Activated T-cell treated with anti-CD3 and anti-CD28 coated beads, Interleukin-2, amount 50 U/mL, for 24 hours (primary cell): ENCODE measurements at places on chromosomes 5 and 9.

DNA sequence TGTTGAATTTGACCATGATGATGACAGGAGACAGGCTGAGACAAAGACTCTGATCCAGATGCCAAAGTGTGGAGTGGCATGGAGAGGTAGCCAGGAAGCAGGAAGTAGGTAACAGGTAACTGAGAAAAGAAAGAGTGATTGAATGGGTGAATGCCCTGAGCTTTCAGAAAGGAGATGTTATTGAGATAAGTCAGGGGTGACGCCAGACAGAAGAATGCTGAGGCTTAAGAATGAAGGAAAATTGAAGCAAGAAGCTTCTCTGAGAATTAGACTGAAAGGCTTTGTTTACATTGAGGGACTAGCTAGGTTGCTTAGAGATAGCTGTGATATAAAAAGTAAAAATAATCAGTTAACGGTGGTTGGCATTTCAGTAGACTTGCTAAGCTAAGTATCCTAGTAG lies 165.7 kb downstream of the PSAT1 start:
- no peak overlapping the region for H3K27ac ChIP-seq
- H3K4me1 ChIP-seq, result no peaks in the 10 kb centered on the region

DNA sequence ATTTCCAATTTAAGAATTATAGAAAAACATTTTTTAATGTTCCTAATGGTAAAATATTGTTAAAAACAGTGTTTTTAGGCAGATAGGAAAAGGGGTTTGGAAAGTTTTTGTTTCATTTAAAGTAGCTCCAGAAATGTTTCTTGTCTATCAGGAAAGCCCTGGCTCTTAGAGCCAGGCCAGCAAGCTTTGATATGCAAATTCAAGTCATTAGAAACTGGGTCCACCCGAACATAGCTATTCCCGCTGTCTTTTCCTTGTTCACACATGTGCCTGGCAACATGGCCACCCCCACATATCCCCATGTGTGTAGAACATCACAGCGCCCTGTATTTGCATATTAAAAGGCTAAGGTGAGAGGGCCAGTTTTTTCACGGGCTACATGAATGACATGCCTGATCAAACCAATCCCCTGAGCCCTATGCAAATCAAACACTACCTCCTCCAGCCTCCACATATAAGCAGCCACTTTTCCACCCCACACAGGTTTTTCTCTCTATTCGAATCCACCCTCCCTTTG lies 925.3 kb upstream of the CDH10 start:
- no peak for DNase-seq
- H3K27ac ChIP-seq, result no peak overlapping the region
- no peaks in the 10 kb centered on the region for H3K36me3 ChIP-seq
- H3K4me3 ChIP-seq, result no peak overlapping the region
- no peaks in the 10 kb centered on the region for H3K27me3 ChIP-seq

- H3K4me3 ChIP-seq, result no peak overlapping the region
- H3K27ac ChIP-seq, result no peak overlapping the region
- no peaks in the 10 kb centered on the region for H3K36me3 ChIP-seq
- no peaks in the 10 kb centered on the region for H3K27me3 ChIP-seq
- H3K4me1 ChIP-seq, result peaks cover 24% of the 10 kb centered on the region
- no peak for DNase-seq
Measured at GRCh38 chr9:99031994-99032393, 72.9 kb upstream of the TGFBR1 start.

DNA sequence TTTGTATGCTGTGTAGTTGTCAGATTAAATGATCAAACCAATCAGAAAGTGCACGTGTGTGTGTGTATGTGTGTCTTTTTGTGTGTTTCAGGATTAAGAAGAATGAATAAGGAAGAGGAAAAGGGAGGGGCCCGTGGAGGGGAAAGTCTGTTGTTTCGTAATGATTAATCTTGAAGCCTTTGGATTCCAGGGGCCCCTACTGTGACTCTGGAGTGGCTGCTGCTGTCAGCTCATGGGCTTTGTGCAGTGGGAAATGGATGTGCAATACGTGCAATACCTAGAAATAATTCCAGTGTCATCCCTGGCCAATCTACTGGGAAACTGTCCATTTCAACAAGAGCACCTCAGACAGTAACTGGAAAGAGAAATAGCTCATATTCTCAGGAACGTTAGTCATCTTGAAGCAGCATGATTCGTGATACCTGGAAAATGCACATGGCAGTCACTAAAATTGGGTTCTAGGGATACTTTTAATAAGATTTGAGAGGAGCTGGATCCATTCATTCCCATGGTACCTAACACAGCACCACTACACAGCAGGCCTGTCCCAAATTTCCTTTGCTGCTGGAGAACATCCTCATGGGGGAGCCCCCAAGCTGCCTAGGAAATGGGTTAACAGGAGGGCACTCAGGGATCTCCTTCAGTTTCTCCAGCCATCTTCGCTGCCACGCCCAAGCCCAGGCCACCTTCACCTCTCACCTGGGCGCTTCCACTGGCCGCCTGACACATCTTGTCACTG lies 186.3 kb downstream of the NR3C1 start:
- H3K4me3 ChIP-seq, result no peak overlapping the region
- peaks cover 75% of the 10 kb centered on the region for H3K4me1 ChIP-seq
- H3K36me3 ChIP-seq, result peaks cover 29% of the 10 kb centered on the region
- H3K27me3 ChIP-seq, result no peaks in the 10 kb centered on the region
- no peak for DNase-seq

DNA sequence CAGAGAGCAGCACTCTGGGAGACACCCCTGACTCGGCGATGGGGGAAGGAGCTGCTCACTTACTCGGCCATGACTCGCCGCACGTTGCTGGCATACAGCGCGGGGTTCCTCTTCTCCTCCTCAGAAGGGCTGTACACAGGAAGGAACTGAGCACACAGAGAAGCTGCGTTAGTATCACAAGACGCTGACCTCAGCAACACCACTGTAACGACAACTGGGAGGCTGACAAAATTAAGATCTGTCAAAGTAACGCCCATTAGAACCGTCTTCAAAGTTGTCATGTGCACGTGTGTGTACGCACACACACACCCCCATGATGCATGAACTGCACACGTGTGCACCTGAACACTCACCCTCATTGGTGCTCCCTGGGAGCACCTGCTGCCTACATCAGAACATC lies 32.1 kb upstream of the SLC6A3 start:
- no peak overlapping the region for H3K4me3 ChIP-seq
- DNase-seq, result no peak
- peaks cover 8% of the 10 kb centered on the region for H3K4me1 ChIP-seq
- H3K27ac ChIP-seq, result no peak overlapping the region
- H3K27me3 ChIP-seq, result no peaks in the 10 kb centered on the region

DNA sequence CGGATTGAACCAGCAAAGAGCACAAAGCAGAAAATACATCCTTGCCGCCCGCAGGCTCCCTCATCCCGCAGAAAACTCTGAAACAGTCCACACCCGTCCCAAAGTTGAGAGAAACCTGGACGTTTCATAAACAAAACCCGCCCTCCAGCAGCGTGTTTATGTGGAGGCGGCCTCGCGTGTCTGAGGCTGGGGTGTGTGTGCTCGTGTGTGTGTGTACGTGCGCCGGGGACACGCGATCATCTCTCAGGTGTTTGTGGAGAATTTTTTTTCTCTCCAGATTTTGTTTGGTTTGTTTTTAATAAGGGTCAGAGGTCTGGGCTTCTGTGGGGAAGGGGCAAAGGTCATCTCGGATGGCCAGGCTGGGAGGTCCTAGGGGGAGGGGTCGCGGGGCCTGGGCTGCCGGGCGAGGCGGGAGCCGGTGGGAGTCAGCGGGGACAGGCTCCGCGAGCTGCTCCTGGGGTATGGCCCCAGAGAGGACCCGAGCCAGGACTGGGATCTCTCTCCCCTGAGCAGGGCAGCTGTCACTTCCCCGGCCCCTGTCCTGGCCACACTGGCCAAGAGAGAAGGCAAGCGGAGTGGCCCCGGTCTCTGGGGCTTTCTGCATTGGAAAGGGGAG lies 206.4 kb downstream of the C9orf50 start:
- H3K27me3 ChIP-seq, result no peaks in the 10 kb centered on the region
- H3K4me1 ChIP-seq, result peaks cover 32% of the 10 kb centered on the region
- peaks cover 2% of the 10 kb centered on the region for H3K36me3 ChIP-seq
- H3K27ac ChIP-seq, result peak overlapping the region; percentile 94
- peak overlapping the region; percentile 77 for H3K4me3 ChIP-seq

DNA sequence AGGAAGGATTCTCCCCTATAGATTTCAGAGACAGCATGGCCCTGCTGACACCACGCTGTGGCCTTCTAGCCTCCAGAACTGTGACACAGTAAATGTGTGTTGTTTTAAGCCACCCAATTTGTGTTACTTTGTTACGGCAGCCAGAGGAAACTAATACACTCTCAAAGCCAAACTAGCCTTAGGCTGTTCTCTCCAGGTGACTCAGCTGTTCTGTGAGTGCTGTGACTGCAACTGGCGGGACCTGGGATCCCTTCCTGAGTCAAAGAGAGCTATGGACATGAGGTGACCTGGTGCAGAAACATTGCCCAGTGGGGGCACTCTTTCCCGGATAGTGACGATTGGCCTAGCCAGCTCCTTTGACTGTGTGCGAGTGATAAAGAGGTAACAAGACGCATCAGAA lies 14.0 kb upstream of the MLANA start:
- H3K27me3 ChIP-seq, result no peaks in the 10 kb centered on the region
- no peak for DNase-seq
- H3K4me1 ChIP-seq, result peaks cover 7% of the 10 kb centered on the region

DNA sequence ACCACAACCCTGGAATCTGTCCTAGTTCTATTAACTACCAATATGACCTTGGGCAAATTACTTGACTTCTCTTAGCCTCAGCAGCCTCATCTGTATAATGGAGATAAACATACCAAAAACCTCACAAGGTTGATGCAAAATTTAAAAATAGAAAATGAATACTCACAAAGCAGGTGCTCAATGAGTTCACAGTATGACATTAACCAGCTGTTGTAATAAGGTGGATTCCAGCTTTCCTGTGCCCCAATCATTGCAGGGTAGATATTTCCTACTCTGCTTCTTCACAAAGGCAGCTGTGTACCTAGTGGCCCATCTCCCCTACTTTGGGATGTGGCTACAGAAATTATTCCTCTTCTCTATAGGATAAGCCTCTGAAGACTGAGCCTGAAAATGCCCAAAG lies 8.8 kb downstream of the HTR4 start:
- DNase-seq, result no peak
- H3K27me3 ChIP-seq, result peaks cover 43% of the 10 kb centered on the region
- H3K27ac ChIP-seq, result no peak overlapping the region
- H3K4me1 ChIP-seq, result no peaks in the 10 kb centered on the region
- no peak overlapping the region for H3K4me3 ChIP-seq

GRCh38 chr5:3639175-3639574 lies 43.5 kb downstream of the IRX1 start:
- H3K27me3 ChIP-seq, result no peaks in the 10 kb centered on the region
- H3K27ac ChIP-seq, result no peak overlapping the region
- no peaks in the 10 kb centered on the region for H3K36me3 ChIP-seq
- no peak for DNase-seq
- no peak overlapping the region for H3K4me3 ChIP-seq
- H3K4me1 ChIP-seq, result no peaks in the 10 kb centered on the region

GRCh38 chr5:140549237-140550144 lies 2.0 kb downstream of the EIF4EBP3 start:
- H3K27ac ChIP-seq, result peak overlapping the region; percentile 92
- H3K4me3 ChIP-seq, result peak overlapping the region; percentile 38
- peaks cover 86% of the 10 kb centered on the region for H3K36me3 ChIP-seq
- DNase-seq, result no peak
- peaks cover 76% of the 10 kb centered on the region for H3K4me1 ChIP-seq
- no peaks in the 10 kb centered on the region for H3K27me3 ChIP-seq
